ENCODE measurements at places on chromosomes 13 and 19.

DNA sequence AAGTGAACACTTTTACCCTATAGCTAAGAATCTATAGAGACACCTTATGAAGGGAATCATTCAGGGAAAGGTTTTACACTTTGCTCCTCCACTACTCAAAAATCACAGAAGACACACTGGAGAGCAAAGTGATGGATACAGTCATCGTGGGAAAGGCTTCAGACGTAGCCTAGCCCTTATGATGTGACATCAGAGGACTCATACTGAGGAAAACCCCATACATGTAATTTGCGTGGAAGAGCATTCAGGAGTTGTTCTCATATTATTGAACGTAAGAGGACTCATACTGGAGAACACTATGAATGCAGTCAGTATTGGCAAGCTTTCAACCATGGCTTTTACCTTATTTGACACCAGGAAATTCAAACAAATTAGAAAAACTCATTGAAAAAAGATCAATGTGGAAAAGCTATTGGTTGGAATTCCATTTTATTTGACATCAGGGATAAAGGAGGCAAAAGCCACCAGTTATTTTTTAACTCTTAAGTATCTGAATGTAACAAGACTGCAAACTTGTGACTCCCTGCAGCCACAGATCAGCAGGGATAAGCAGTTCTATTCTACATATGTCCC lies 16.1 kb upstream of the ZNF274 start:
- no peak for DNase-seq

GRCh38 chr19:6214881-6215541 lies 64.8 kb downstream of the MLLT1 start:
- DNase-seq = no peak

DNA sequence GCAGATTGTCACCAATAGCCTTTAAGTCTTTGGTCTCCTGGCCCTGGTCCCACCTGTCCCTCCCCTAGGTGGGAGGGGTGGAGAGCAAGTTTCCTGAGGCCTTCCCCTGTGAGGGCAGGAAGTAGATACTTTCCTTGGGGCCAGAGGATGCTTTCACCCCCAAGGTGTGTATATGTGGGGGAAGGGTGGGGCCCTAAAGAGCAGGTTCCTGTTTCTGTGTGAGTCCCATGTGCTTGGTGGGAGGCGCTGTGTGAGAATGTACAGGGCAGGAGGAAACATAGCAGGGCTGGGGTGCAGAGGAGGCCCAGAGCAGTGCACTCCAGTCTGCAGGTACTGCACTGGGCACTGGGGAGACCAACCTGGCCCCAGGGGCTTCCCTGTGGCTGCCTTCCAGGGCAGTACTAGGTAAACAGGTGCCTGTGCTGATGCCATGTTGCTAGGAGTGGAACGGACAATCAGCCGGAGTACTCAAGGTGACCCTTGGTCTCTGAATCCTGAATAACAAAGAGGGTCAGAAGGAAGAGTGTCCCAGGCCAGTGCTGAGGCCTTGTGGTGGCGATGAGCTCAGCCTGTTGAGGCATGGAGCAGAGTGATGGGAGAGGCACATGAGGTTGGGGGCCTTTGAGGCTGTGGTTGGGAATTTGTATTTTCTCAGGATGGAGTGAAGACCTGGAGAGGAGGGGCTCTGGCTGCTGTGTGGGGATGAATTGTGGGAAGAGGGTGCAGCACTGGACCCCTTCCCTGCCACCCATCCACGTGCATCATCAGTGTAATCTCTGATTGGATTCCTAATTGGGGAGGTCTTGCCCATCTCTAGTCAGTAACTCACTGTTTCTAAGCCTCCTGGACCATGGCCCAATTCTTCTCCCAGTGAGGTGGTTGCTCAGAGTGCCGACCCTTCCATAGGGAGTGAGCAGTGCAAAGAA lies 5.1 kb downstream of the EGLN2 start:
- DNase-seq = no peak

GRCh38 chr19:47790398-47790814 lies 11.9 kb downstream of the SELENOW start:
- peak; percentile 85 for DNase-seq

DNA sequence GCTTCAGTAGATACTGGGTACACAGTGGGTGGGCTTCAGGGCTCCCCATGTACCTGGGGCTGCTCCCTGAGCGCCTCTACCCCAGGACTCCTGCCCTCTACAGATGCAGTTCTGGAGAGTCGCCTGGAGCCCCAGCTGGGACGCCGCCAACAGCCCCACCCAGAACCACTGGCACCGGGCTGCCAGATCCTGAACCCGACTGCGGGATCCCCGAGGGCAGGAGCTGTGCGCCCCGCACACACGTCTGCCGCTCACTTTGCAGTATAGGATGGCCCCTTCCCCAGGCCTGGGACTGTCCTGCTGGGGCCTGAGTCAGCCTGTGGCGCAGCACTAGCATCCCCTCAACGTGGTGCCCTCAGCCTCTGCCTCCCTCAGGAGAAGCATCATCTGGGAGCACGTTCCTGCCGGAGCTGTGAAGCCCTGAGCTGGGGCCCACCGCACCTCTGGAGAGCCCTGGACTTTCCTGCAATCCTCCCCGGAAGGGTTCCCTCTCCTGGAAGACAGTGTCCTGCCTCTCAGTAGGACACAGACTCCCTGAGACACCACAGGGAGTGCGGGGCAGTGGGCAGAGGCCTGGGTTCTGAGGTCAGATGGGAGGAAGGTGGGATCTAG lies 3.7 kb downstream of the REXO1 start:
- no peak for DNase-seq

Measured in HTR-8/SVneo (cell line).